ENCODE measurements at places on chromosomes 12 and 14. TPM values are rescaled to one million over a fixed set of nuclear protein-coding genes. Genes with fewer than 3 reads are reported as not detected.
A peak's percentile ranks its signal among the peaks of the same experiment; 100 is the strongest.

The PLEKHD1 gene
- 0.05 TPM for total RNA-seq

The HOXC6 gene
- not detected for total RNA-seq

The TMEM179 gene
- total RNA-seq: 0.75 TPM

- H3K27me3 ChIP-seq: no peaks in the 10 kb centered on the region
- peaks cover 24% of the 10 kb centered on the region for H3K4me1 ChIP-seq
- peak; percentile 31 for DNase-seq
- no peak overlapping the region for H3K4me3 ChIP-seq
- no peak overlapping the region for H3K27ac ChIP-seq
- H3K36me3 ChIP-seq: no peaks in the 10 kb centered on the region
These were observed 150.9 kb downstream of the MED13L start for GRCh38 chr12:116126610-116127009.

DNA sequence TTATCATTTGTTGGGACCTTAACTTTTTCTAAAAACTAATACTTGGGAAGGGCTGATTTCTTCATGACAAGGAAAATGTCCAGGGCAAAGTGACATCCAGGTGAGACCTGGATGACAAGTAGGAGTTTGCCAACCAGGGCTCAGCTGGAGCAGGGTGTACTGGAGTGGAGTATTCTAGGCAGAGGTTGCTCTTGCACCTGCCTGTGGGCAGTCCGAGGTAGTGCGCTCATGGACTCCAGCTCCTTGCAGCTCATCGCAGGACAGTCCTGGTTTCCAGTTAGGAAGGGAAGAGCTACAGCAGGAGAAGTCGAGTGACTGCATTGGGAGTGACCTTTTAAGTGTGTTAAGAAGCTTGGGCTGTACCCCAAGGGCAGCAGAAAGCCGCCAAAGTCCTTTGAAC, 175.9 kb downstream of the PELI2 start:
- H3K36me3 ChIP-seq: no peaks in the 10 kb centered on the region
- no peaks in the 10 kb centered on the region for H3K27me3 ChIP-seq
- no peak overlapping the region for H3K4me3 ChIP-seq
- no peak overlapping the region for H3K27ac ChIP-seq
- no peaks in the 10 kb centered on the region for H3K4me1 ChIP-seq

DNA sequence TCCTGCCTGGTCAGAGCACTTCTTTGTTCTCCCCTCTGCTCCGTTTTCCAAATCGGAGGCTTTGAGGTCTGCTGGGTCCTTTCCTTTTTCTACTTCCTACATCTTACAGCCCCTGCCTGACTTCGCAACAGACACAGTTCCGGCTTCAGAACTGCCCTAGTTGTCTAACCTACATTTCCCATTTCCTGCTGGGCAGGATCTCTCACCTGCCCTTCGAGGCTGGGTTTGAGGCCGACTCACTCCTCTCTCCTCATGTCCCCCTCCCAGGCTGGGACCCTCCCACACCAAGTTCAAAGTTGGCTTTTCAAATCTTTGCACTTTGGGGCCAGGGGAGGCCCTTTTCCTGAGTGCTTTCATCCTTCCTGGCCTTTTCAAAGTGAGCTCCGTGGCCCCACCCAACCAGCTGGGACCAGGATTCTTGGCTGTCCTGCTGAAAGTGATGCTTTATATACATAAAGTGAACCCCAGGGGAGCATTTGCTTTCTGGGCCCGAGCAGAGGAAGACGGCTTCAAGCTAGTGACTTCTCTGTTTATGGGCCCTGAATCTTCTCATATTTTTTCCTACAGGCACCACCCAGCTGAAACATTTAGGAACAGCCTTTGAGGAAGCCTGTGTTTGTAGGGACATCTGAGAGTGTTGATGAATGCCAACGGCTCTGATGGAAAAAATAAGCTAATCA, 281.0 kb upstream of the CRY1 start:
- no peak overlapping the region for H3K27ac ChIP-seq
- no peaks in the 10 kb centered on the region for H3K36me3 ChIP-seq
- DNase-seq: no peak
- no peak overlapping the region for H3K4me3 ChIP-seq

GRCh38 chr12:76871082-76871481, 7.7 kb downstream of the CSRP2 start:
- DNase-seq: no peak
- H3K27me3 ChIP-seq: no peaks in the 10 kb centered on the region

GRCh38 chr12:102197789-102198188, at the start of gene PMCH:
TSS of gene PMCH (minus strand) at chr12:102197833. CDS start at chr12:102197770, 63 bp downstream.
- no peaks in the 10 kb centered on the region for H3K4me1 ChIP-seq
- H3K27ac ChIP-seq: no peak within 1 kb of the TSS
- no peaks in the 10 kb centered on the region for H3K27me3 ChIP-seq
- no peak within 1 kb of the TSS for H3K4me3 ChIP-seq

Data from astrocyte (in vitro differentiated cells and primary cell).